Femur (tissue), 1 donor: ENCODE measurements at places on chromosomes 1 and 21.

DNA sequence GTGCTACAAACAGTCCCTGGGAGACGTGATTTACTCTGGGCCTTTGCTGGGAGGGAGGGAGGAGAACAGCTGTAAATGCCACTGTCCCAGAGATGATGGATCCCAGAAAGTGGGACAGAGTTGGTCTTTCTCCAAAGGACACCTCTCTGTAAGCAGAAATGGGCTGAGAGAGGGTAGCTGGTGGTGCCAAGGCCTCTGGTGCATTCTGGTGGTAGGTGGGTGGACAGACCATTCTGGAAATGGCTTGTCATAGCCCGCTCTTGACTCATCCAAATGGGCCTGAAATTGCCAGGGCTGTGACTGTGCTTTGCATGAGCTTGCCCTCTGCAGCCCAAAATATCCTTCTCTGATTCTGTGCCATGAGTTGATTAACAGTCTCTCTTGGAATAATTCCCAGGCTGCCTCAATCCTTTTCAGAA, 36.1 kb downstream of the CCDC185 start:
- no peak for DNase-seq

GRCh38 chr1:37628026-37628556, 6.6 kb downstream of the RSPO1 start:
- no peak for DNase-seq

DNA sequence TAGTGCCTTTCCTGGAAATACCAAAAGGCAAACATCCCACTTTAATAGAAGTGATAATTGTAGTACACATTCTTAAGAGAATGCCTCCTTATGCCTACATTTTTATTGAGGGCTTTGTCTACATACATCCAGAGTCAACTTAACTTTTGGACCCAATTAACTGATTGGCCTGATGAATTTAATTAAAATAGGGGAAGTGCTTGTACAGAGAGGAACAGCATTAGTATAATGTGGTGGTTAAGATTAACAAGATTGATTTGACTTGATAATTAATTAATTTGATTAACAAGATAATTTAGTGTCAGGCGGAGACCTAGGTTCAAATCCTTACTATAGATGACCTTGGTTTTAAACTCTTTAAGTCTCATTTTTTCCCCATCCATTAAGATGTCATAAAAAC, 111.4 kb downstream of the NFIA start:
- no peak for DNase-seq

GRCh38 chr1:229466887-229467286, 33.0 kb upstream of the ACTA1 start:
- no peak for DNase-seq

DNA sequence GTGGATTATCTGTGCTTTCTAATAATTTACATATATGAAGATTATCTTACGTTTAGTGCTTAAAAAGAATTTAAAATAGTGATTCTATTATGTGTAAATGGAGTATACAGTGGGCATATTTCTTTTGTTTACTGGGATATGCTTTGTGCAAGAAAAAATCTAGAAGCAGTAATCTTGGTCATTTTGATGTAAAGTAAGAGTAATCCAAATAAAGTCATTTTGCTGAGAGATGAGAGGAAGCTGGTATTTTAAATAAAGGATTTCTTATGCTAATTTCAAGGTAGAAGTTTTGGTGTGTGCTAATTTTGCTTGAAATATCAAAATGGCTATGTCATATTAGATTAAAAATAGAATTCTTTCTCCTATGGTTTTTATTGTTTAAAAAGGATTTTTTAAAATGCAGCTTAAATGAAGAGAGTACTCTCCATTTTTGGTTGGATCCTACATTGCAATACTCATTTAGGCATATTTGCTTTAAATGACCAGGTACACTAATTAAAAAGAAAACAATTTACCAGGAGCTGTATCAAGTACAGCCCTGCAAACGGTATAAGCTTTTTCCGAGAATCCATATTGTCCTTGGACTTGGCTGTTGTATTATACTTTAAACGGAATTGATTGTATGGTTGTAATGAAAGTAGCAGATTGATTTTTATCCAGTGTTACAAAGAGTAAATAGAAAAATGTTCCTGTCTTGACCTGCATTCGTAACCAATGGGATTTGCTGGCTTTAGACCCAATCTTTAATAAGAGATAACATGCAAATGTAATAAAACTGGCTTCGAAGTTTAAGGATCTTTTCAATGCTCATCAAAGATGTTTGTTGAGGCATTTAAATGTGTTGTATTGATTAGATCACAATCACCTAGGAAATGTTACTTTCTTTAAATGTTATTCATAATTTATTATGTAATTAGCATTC, 574.7 kb downstream of the USP25 start:
- DNase-seq = no peak

GRCh38 chr1:9561429-9561828, 22.2 kb downstream of the SLC25A33 start:
- no peak for DNase-seq

- no peak for DNase-seq
These were observed 170.4 kb upstream of the SYT6 start for GRCh38 chr1:114323959-114324661.

DNA sequence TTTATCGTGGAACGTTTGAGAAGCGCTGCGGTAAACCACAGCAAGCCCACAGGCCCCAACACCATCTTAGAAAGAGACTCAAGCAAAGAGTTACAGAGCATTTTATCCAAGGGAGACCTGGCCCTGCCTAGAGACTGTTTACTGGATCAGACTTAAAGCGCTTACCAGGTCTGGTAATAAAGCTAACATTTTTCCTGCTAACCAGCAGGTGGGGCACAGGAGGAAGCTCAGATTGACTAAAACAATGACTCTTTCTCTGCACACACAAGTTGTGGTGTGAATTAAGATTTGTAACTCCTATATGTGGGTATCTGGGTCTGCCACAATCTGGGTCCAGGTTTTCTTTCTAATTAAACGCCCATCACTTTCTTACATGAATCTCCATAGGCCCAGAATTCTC, 136.5 kb upstream of the ETS2 start:
- DNase-seq = no peak

DNA sequence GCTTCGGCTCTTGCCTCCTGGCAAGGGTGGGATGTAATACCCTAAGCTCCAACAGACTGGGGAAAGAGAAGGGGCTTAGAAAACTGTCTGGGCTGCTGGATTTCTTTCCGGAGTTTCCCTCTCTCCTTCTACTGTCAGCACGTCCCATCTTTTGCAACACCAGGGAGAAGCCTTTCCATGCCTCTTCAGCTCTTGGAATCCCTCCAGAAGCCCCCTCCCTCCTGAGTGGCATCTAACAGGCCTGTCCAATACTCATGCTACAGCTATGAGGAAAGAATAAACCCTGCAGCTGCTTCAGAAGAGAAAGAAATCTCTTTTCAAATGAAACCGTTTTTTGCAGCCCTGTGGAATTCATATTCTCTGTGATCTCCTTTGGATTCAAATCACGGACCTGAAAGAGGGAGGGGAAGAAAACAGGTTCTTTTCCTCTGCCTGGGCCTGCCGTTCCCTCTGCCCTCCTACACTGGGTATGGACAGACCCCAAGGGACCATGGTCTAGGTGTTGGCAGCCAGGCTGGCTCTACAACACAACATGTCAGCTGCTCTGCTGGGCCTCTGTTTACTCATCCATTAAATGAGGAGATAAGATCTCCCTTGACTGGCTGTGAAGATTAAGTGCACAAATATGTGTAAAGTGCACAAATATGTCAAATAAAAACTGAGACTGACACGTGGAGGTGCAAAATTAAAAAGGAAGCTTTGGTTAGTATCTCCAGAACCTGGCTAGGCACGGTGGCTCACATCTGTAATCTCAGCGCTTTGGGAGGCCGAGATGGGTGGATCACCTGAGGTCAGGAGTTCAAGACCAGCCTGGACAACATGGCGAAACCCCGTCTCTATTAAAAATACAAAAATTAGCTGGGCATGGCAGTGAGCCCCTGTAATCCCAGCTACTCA, 6.0 kb upstream of the CAPN2 start:
- peak; percentile 78 for DNase-seq

DNA sequence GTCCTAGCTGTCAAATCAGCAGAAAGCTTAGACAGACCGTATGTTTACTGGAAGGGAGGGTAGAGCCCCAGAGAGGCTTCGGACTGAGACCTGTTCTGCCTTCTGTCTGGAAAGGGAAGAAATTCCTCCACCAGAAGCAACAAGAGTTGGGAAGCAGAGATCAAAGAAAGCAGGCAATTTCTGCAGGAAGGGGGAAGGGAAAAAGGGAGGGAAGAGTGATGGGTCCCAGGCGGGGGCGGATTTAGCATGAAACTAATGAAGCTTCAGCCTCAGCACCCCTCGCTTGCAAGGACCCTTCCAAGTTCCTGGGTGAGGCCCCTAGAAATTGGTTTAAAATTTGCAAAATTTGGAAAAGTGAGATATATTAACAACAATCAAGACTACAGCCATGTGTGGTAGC, 26.6 kb upstream of the FAM20B start:
- DNase-seq = no peak
